B cell (primary cell): ENCODE measurements at places on chromosomes 6 and 20.

DNA sequence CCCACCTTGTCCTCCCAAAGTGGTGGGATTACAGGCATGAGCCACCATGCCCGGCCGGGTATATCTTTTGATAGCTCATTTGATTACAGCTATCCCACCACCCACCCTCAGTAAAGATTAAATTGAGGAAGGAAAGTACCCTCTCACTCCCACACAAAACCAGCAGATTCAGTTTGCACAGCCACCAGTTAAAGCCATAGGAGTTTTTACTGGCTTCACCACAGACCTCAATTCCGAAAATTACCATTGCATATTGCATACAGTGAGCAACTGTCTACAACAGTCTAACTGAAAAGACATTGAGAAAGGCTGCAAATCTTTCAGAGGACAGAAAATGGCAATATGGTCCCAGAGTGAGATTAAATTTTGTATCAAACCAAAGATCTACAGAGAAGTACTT, 34.9 kb downstream of the ESF1 start:
- no peak for DNase-seq

DNA sequence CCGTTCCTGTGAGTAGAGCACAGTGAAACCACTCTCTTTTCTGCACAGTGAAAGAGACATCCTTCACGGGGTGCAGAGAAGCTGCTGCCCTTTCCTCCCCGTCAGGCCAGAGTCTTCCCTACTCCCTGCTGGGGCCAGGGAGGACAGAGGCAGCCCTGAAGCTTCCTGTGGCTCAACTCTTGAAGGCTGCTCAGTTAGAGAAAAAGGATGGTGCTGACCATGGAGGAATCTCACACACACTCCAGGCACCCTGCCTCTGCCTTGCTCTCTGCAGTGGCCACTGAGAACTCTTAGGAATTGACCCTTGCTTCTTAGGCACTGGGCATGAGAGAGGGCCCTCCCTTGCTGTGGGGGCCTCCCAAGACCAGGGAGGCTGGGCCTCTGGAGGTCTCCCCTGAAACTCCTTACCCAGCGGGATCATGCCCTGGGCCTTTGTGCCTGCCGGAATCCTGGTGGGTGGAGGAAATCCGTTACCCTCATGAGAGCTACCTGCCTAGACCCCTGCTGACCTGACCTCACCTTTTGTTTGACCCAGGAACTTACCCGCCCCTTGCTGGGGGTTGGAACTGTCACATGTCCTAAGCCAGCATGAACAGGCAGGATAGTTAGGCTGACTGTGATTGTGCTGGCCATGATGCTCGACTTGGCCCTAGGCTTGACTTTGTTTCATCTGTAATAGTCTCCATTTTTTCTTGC, 65.0 kb upstream of the CD93 start:
- no peak for DNase-seq

GRCh38 chr6:7234547-7234946, 78.5 kb downstream of the SSR1 start:
- no peak for DNase-seq

- peak; percentile 94 for DNase-seq
Measured at GRCh38 chr6:147202516-147203310, 1.5 kb upstream of the STXBP5 start.

GRCh38 chr6:169988769-169989550, 237.5 kb downstream of the ERMARD start:
- DNase-seq, result no peak

DNA sequence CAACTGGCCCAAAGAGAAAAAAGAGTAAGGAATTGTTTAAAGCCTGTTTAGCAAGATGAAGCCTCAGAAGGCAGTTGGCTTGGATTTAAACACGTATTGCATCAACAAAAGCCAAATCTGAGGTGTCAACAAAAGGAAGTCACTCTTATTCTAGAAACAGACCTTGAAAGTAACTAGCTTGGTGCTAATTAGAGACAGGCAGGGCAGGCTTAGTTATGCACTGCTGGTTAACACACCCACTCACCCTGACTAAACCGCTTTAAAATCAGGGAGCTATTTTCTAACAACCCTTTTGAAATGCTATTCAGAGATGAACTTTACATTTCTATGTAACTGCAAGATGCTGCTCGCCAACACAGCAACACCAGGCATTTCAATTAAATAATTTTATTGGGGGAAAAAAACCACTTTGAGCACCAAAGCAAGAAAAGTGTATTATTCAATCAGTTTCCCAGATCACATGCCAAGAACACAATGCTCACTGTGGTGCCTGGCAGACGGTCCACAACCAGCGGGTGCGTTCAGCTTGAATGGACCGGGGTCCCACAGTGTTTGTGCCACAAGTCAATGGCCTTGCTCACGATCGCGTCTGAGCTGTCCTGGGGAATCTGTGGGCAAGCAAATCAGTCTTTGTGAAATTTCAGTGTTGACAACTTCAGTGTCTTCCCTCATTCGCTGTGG, 23.6 kb downstream of the TBC1D7 start:
- peak; percentile 64 for DNase-seq

GRCh38 chr6:144617191-144617590, 332.1 kb downstream of the UTRN start:
- no peak for DNase-seq

GRCh38 chr6:153325661-153326060, 194.6 kb upstream of the RGS17 start:
- DNase-seq, result no peak
